Activated naive CD8-positive, alpha-beta T cell treated with anti-CD3 and anti-CD28 coated beads, Interleukin-2, amount 50 U/mL, for 16 hours (primary cell): ENCODE measurements at places on chromosomes 12 and 14.

GRCh38 chr14:33432407-33433023 is 493.8 kb downstream of the NPAS3 start:
- no peak for DNase-seq

DNA sequence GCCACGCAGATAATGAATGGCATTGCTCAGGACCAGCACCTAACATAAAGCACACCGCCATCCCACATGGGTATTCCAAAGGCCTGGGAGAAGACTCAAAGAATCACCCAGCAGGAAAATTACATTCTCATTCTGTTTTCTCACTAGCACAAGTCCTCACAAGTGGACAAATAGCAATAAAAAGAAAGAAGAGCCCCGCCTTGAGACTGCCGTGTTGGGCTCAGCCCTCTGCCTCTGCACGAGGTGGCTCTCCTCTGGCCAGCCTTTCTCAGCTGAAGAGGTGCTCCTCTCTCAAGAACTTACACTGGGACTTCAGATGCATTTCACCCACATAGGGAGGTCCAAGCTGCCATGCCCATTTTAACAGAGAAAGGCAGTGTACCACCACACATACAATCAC is 207.5 kb downstream of the SPTSSA start:
- DNase-seq, result no peak

DNA sequence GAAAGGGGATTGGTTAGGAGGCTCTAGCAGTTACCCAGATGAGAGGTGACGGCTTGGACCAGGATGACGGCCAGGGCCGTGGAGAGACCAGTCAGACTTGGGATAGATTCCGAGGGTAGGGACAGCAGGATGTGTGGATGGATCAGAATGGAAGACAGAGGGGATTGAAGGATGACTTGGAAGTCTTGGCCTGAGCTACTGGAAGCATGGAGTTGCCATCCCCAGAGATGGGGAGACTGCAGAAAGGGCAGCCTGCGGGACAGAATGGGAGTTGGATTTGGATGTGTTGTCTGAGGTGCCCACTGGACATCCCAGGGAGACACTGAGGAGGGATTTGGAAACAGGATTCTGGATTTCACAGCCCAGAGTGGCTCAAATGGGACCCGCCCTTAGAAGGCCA is 102.3 kb downstream of the CALM1 start:
- DNase-seq, result no peak

DNA sequence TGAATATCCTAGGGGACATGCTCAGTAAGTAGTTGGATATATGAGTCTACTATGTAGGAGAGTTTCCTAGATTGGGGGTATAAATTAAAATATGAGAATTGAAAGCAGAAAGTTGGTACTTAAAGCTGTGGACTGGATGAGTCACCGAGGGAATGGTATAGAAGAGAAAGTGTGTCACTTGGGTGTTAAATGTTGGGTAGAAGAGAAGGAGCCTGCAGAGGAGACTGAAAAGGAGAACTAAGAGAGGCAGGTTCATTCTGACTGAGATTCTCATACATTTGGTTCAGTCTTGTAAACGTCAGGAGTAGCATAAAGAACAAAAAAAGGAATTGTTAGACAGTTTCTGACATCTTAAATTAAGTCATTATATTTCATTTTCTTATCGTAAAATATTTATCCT is 19.9 kb downstream of the LRRC9 start:
- DNase-seq, result no peak

GRCh38 chr12:113467502-113468364 is 3.9 kb downstream of the LHX5 start:
- no peak for DNase-seq

DNA sequence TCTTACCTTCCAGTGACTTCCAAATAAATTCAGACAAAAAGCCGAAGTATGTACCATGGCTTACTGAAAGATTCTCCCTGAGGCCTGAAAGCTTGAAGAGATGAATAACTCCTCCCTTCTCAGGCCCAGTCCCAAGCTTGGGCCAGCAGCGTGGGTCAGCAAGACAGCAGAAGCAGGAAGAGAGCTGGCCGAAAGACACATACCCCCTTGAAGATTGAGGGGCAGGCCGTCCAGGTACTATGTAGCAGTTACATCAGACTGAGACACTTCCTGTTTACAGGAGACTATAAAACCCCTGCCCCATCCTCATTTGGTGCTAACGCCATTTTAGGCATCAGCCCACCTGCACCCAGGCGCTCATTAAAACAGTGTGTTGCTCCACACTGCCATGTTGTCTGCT is 15.0 kb downstream of the NDUFA12 start:
- no peak for DNase-seq

DNA sequence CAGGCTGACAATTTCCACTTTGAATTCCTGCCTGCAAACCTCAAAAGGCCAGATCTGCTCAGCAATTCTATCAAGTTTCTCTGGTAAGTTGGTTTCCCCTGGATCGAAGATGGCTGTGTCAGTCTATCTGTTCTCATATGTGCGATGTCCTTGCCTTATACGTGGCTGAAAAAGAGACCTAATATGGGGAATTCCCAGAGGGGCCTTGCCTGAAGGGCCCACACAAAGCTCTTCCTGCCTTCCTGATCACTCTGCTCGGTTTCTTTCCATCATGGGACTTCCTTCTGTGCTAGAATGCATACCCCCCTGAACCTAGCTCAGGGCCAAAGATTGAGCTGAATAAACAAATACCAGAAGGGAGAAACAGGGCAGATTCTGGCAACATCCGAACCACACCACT is 13.2 kb downstream of the TCL1B start:
- DNase-seq, result no peak

- DNase-seq, result no peak
Observed at GRCh38 chr14:30322819-30323218, 236.1 kb upstream of the G2E3 start.

DNA sequence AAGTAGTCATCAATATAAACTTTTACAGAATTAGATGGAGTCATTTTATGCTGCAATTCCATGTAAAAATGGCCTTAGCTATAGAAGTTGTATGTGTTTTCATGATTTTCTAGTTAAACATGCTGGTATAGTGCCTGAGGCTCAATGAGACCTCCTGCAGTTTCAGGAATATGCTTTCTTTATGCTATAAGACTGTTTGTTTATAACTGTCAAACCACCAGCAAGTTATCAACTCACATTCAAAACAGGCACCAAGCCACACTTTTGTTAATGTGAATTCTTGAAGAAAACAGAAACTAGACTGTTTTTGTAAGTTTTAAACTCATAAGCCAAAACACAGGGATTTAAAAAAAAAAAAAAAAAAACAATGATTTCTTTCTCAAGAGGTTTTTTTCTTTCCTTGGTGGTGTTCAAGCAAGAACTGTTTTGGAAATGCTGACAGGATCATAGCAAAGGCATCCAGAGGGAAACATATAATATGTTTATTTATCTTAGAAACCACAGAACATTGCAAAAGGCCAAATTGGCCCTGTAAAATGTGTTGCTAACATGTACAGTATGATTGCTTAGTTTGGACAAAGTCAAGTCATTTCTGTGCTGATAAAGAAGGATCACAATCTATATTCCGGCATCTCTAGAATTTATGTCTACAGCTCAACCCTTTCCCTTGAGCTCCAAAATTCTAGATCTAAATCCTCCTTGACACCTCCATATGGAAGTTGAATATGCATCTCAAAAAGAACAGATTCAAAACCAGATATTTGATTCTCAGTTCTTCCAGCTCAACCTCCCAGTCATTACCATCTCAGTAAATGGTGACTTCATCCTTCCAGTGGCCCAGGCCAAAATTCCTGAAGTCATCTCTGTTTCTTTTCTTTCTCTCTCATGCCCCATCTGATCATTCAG is 29.0 kb upstream of the LUM start:
- no peak for DNase-seq

GRCh38 chr12:46792925-46793324 is 32.9 kb downstream of the SLC38A4 start:
- no peak for DNase-seq

DNA sequence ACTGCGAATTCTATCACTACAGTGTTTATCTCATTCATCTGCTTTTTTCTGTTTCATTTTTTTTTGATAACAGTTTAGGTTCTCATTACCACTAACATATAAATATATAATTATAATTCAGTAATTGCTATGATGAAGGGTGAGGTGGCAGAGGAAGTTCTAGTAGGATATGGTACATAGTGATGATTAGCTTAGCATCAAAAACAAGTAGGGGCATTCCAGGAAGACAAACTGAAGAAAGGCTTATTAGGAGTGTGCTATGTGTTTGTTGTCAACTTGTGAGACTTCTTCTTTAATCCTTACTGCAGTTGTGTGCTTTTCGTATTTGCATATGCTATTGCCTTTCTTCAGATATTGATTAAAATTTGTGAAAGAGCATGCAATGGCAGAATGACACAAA is 20.6 kb downstream of the FUT8 start:
- no peak for DNase-seq
